ENCODE measurements at places on chromosomes 11 and 22.
A peak's percentile ranks its signal among the peaks of the same experiment; 100 is the strongest.

GRCh38 chr11:46238078-46238966 lies 39.1 kb upstream of the CREB3L1 start:
- DNase-seq, result peak; percentile 33

DNA sequence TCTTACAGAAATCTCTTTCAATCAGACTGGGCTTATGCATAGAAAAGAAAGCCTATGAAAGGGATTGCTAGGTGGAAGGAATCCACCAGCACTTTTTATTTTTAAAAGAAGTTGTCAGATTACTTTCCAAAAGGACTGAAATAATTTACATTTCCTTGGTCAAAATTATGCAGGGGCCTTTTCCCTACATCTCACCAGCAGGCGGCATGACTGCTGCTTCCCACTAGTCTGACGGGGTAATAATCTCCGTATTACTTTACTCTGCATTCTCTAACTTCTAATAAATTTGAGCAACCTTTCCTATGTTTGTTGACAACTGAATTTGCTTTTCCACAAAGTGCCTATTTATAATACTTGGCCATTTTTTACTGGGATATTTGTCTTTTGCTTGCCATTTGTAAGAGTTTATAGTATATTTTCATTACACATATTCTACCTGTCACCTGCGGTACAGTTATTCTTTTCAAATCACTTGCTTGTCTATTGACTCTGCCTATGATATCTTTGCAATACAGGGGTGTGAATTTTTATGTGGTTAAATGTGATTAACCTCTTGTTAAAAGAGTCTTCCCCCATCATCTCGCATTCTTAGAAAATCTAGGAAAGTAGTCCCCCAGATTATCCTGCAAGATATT lies 51.9 kb upstream of the USP47 start:
- DNase-seq, result no peak

DNA sequence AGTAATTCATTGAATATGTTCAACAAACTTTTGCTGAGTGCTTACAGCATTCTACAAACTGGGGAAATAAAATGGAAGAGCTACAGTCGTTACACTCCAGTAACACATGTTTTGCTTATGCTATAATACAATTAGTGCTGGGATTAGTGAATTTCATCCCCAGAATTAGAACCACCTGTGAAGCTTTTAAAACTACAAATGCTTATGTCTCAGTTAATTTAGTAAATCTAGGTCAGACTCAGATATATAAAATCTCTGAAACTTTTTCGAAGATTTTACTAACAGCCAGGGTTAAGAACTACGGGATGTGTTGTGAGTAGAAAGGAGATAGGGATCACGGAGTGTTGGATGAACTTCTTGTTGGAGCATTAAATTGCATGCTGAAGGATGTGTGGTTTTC lies 33.7 kb upstream of the EED start:
- DNase-seq, result no peak

DNA sequence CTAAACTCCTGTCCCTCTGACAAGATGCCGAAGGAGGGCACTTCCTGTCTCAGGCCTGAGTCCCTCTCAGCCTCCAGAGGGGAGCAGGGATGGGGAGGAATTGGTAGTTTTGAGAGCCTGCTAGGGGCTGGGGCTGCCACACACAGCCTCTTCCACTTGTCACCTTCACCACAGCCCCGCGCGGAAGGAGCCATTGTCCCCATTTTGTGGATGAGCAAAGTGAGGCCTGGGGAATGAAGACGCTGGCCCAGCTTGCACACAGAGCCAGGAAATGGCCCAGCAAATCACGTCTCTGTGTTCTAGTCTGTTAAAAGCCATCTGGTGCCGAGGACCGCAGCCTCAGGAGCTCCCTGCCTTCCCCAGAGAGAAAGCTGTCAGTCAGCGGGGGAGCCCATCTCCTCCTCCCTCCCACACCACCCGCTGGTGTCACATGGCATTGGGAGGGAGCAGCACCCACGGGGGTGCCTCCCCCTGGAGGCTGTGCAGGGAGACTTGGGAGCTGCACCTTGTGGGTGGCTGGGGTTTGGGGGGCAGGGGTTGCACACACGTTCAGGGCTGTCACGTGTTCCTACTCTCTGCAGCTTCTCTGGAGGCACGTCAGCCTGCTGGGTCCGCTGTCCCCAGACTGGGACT lies 34.6 kb downstream of the RASD2 start:
- DNase-seq, result no peak

DNA sequence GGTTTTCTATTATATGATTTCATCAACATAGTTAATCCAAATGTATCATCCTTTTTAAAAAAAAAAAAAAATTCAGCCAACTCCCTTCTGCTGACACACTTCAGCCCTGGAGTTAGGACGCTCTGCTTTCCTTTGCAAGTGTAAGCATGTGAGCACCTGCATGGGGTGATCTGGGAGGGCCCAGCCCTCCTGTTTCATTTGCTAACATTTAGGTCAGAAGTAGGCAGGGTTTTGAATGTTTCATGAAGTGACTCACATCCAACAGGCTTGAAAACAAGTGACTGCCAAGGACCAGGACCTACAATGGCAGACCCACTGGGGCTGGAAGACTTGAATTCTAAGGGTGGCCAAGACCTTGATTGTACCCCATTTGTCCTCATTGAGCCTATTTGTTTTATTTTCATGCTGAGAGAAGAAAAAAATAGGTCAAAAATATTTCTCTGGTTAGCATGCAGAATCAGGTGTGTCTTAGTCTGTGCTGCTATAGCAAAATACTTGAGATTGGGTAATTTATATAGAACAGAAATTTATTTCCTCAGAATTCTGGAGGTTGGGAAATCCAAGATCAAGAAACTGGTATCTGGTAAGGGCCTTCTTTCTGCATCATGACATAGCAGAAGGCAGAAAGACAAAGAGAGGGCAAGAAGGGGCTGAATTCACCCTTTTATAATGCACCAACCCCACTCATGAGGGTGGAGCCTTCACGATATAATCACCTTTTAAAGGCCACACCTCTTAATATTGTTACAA lies 137.6 kb downstream of the CD44 start:
- DNase-seq, result peak; percentile 31

GRCh38 chr11:124793466-124794278 lies 6.5 kb downstream of the MSANTD2 start:
- DNase-seq, result peak; percentile 43

DNA sequence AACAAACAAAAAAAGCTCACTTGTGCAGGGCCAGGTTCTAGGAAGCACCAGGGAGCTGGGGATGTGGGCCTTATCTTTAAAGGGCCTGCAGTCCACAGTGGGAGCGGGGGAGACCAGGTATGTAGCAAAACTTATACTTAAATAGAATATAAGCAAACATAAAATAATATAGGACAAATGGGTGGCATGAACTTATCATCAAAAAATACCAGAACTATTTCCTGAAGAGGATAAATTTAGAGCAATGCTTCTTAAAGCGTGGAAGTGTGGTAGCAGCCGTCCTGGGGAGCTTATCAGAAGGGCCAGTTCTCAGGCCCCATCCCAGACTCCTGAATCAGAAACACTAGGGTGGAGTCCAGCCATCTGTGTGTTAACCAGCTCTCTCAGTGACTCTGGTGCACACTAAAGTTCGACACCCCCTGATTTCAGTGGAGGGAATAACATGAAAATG lies 9.3 kb downstream of the VPS26B start:
- no peak for DNase-seq

- DNase-seq, result no peak
Measured at GRCh38 chr11:33059331-33060007, 20.1 kb downstream of the TCP11L1 start.

DNA sequence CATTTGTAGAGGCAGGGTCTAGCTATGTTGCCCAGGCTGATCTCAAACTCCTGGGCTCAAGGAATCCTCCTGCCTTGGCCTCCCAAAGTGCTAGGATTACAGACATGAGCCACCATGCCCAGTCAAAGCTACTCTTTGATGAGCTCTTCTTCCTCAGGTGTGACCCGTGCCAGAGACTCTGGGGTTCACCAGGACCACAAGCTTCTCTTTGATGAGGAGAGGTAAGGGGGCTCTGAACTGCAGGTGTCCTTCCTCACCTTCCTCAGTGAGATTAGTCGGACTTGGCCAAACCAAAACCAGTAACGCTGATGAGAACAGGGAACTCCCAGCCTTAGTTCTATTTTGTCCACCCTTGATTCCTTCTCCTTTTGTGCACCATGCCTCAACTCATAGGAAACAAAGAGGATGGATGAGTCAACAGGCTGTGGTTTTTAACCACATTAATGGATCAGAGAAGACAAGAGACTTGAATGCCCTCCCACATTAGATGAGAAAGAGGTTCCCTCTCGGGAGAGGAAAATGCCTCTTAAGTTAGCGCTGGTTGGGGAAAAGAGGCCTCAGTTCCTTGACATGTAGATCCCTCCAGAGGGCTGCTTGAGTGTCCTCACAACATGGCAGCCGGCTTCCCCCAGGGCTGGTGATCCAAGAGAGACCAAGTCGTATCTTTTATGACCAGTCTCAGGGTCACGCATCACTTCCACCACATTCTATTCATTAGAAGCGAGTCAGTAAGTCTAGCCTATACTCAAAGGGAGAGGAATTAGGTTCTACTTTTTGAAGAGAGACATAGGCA lies 25.7 kb upstream of the CTR9 start:
- DNase-seq, result peak; percentile 18

DNA sequence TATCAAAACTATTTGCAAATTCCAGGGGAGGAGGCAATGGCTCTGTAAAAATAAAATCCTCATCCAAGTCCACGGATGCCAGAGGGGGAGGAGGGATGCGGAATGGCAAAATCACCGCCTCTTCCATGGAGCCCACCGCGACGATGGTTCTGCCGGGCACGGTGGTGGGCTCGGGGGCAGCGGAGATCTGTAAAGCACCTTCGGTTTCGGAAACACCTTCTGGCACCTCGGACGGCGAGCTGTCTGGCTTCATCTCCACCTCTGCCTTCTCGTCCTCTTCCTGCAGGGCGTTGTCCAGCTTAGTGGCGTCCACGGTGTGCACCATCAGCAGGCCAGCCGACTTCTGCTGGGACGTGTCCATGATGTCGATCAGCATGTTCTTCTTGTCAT lies 87.7 kb downstream of the CTTN start:
- no peak for DNase-seq

- no peak for DNase-seq
Measured at GRCh38 chr11:112911124-112911523, 50.1 kb upstream of the NCAM1 start.

DNA sequence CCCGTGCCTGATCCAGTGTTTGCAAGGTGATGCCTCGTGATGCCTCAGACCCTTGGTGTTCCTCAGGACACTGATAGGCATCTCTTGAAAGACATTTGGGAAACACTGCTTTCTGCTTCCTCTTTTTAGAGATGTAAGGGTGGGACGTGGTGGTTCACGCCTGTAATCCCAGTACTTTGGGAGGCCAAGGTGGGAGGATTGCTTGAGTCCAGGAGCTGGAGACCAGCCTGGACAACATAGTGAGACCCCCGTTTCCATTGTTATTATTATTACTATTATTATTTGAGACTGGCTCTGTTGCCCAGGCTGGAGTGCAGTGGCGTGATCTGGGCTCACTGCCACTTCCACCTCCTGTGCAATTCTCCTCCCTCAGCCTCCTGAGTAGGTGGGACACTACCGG lies 6.5 kb upstream of the SOX10 start:
- DNase-seq, result no peak

GRCh38 chr22:46744581-46744980 lies 6.5 kb upstream of the CERK start:
- DNase-seq, result no peak

GRCh38 chr11:44651535-44652155 lies 75.1 kb upstream of the TSPAN18 start:
- no peak for DNase-seq

- peak; percentile 15 for DNase-seq
Measured at GRCh38 chr11:71580057-71581003, 2.3 kb downstream of the KRTAP5-11 start.

DNA sequence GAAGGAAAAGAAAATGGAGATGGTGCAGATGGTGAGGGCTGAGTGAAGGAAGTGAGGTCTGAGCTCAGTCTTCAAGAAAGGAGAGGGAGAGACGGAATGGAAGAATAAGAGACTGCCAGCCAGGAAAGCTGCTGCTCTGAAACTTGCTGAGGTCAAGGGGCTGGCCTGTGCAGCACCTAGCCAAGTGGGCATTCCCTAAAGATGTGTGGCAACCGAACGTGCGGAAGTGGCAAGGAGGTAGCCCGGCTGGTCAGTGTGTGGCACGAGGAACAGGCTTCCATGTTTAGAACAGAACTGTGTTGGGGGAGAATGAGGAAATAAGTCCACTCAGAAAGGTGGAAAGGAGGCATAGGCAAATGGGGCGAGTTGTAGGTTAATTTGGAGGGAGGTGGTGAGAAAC lies 7.6 kb upstream of the IGSF9B start:
- DNase-seq, result no peak

GRCh38 chr11:22192642-22193347 lies at the start of gene ANO5:
Gene ANO5, plus strand, starts transcription at chr11:22193085. Its CDS starts 408 bp downstream, at chr11:22193493.
- no peak for DNase-seq

DNA sequence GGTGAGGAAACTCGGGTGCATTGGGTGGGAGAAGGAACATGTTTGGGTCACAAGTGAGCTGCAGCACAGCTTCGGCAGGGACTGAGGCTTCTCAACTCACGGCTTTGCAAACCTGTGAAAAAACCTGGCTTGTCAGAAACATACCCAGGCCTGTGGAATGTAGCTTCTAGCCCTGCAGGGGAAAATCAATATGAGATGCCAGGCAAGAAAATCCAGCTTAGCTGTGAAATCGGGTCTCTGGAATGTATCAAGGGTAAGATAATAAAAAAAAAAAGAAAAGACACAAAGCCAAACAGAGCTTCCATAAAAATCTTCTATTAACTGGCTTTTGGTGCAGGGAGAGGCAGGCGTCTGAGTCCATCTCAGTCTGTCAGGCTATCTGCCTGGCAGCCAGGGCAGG lies 28.5 kb downstream of the UQCR10 start:
- no peak for DNase-seq

DNA sequence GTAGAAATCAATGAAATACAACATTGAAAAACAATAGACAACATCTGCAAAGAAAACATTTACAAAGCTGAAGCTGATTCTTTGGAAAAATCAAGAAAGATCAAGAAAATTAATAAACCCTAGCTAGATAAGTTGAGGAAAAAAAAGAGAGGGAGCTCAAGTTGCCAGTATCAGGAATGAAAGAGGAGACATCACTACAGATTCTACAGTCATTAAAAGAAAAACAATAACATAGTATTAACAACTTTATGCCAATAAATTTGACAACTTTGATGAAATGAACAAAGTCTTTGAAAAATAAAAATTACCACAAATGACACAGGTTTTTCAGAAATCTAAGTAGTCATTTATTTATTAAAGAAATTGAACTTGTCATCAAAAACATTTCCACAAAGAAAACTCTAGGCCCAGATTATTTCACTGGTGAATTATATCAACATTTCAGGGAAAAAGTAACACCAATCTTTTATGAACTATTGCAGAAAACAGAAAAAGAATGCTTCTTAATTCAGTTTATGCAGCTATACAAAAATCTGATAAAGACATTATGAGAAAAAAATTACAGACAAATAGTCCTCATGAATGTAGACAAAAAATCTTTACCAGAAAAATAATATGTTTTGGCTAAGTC lies 39.2 kb downstream of the POU2AF1 start:
- no peak for DNase-seq

DNA sequence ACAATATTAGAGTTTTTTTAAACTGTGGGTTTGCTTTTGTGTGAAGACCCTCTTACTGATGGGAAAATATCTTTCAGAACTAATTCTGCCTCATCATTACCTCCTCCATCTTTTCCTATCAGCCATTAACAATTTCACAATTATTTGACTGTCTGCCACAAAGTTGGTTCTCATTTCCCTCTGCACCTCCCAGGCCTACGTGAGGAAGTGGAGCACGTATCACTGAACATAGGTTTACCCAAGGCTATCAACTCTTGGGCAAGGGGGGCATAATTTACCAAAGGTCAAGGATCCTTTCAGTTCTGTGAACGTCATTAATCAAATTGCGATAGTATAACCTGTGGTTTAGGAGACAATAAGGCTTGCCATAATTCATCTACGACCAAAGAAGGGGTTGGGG lies 60.0 kb downstream of the LIF start:
- DNase-seq, result no peak
